LHCN-M2 (cell line): ENCODE measurements at places on chromosomes 12 and 14.
A peak's percentile ranks its signal among the peaks of the same experiment; 100 is the strongest.

DNA sequence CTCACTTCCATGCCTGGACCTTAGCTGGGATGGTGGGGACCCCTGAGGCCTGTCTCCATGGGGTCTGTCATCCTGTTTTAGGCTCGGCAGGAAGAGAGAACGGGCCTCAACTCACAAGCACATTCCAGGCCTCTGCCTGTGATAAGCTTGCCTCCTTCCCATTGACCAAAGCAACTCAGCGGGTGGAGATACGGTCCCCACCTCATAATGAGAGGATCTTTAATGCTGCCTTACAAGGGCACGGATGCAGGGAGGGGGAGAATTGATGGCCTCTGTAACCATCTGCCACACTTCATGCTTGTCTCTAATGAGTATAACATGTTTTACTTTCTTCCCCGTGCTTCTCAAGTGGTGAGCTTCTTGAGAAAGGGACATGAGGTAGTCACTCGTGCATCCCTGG is 50.0 kb downstream of the GLT1D1 start:
- DNase-seq, result no peak

GRCh38 chr14:22829661-22830442 is at the start of gene MRPL52:
Gene MRPL52 (plus strand): TSS chr14:22829887. CDS start chr14:22829913, 26 bp downstream.
- peak; percentile 82 for DNase-seq

DNA sequence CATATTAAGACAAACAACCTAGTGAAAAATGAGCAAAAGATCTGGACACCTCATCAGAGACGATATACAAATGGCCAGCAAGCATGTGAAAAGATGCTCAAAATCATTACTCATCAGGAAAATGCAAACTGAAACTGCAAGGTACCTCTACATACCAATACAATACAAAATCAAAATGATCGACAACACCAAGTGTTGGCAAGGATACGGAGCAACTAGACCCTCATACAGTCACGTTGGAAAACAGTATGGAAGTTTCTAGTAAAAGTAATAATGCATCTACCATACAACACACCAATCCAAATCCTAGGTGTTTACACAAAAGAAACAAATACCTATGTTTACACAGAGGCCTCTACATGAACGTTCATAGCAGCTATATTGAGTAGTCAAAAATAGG is 99.9 kb downstream of the IPO8 start:
- no peak for DNase-seq

DNA sequence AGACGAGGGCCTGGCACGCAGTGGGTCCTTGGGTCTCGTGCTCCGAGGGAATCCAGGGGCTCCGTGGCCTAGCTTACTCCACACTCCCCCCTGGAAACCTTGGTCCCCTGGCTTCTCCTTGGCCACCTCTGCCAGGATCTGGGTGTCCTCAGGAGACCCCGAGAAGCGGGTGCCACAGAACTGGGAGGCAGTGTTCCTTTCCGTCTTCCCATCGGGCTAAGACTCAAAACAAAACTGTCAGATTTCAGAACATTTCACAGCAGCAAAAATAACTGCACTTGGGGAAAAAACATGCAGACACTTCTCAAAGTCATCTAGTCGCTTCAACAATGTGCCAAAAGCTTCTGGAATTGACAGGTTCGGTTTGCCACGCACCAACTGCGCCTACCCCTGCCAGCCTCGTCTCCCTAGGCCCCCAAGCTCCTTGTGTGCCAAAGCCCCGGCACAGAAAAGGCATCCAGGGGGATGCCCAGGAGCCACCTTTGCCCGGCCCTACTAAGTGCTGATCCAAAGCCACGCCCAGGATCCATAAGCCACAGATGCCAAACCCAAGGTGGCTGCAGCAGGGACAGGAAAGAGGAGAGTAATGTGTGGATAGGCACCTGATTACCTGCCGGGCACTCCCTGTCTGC is 58.4 kb upstream of the DIO3 start:
- DNase-seq, result no peak

GRCh38 chr14:37591941-37592481 is 3.0 kb downstream of the FOXA1 start:
- no peak for DNase-seq

DNA sequence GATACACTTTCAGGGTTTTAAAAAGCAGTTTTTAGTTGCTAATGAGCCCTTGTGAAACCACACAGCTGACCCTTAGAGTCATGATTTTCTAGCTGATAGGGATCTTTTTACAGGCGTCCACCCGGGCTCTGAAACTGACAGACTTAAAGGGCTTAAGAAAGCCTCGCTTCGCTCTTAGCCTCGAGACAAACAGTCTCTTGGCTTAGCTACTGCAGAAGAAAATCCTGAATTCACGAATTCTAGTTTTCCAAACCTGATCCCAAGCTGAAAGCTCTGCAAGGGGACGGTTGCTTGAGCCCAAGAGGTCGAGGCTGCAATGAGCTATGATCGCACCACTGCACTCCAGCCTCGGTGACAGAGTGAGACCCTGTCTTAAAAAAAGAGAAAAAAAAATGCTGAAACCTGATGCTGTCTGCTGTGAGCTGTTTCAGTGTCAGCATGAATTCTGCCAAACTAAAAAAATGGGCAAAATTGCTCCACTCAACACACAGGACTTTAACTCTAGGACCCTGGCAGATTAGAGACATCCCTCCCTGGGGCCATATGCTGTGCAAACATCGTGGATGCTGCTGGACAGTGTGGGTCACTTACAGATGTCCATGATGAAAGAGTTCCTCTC is 3.1 kb upstream of the HPD start:
- peak; percentile 31 for DNase-seq

DNA sequence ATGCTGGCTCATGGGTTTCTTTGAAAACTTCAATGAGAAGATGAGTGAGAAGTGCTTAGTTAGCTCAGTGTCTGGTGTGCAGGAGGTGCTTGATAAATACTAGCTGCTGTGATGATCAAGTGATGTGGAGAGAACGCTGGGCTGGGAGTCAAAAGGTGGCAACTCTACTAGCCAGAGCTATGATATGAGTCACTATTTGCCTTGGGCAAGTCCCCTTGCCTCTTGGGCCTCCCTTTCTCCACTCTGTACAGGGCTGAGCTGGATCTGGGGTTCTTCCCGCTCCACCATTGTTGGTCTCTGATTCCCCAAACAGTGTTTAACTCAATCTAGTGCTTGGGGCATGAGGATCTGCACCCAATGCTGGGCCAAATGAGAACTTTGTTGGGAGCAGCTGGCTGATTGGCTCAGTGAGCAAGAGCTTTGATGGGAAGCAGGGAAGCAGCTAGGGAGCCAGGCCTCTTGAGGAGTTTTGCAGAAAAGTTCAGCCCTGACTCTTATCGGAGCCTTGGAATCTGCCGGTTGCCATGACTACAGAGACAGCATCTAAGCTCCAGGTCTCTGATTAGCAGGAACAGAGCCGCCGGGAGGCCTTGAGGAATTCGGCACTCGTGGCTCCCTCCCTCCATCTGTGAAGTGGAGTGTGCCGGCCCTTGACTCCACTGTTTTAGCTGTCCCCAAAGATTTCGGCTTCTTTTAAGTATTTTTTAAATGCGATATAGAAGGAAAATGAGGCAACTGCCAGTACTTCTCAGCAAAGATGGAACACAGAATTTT is 82.1 kb upstream of the HSPB8 start:
- no peak for DNase-seq

DNA sequence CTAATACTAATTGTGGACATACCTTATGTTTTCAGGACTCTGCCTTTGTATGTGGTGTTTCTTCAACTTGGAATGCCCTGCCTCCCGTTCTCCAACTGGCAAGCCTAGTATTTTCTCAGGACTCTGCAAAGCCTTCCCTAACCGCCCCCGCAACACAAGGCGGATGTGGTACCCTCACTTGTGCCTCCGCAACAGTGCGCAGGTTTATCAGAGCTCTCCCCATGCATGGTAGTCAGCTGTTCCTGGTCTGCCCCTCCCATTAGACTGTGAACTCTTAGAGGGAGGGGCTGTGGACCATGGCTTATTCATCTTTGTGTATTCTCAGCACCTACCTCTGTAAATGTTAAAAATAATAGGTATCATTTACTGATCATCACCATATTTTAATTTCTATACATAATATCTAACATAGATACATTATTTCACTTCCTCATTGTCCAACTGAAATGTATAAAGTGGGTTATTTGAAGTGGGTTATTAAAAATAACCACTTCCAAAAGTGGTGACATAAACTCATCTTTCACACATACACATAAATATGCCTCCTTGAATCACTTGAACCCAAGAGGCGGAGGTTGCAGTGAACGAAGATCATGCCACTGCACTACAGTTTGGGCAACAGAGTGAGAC is 9.0 kb downstream of the LPAR5 start:
- DNase-seq, result no peak

GRCh38 chr12:16603260-16603915 is 2.6 kb downstream of the LMO3 start:
- no peak for DNase-seq

DNA sequence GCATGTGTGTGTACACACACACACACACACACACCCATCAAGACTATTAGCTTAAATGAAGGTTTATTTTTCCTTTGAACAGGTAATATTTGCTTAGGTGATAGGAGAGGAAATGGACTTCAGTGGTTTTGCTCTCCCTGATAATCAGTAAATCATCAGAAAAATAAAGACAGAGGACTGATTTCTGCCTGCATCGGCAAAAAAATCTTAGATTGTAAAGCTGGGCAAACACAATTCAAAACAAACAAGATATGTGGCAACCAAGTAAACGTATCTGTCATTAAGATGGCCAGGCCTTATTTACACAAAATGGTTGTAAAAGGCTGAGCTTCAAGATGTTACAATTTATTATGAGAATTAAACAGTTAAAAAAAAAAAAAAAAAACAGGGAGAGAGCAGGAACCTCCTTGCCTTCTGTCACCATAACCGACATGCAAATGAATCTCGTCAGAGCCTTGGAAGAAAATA is 31.3 kb downstream of the PRKD1 start:
- no peak for DNase-seq

DNA sequence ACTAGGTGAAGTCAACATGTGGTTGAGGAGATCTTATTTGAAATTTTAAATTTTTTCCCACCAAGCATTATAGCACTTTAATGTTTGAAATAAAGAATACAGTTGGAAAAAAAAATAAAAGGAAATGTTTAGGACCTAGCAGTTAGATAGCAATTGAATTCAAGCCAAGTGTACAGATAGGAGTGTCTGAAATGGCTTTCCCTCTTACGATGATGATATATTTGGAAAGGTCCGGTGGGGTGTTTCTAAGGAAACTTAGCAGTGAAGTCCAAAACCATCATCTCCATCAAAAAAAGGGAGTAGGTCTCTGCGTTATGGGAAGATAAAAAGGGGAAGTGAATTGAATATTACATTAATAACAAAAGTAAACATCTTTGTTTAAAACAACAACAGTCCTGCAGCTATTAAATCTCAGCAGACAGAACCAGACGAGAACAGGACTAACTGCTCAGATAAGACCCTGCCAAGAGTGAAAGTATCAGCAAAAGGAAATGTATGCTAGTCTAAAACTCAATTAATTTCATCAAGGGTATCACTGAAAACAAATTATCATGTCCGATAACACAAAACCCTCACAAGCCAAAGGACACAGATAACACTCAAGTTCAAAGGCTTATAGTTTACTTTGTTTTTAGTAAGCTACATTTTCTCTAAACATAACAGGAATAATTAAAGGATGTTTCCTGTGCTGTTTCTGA is 242.0 kb downstream of the BMP4 start:
- no peak for DNase-seq

DNA sequence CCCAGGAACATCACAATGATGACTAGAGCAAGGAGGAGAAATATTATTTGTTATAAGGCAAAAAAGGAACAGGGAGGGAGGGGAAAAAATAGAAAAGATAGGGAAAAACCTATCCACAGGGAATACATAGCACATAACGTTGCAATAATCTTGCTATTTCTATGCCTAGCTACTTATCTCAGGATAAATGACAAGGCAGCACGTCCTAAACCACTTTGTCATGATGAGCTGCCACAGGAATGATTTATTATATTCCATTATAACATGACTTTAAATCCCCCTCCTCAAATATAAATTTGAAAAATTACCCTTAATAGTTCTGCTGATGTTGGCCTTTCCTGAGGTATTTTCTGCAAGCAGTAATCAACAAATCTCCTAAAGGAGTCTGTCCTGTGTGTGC is 76.7 kb downstream of the PEBP1 start:
- DNase-seq, result no peak

GRCh38 chr14:20460458-20461224 is 593 bp downstream of the PIP4P1 start:
- DNase-seq, result no peak

- no peak for DNase-seq
Observed at GRCh38 chr14:61659582-61659981, 35.7 kb upstream of the HIF1A start.

- no peak for DNase-seq
Observed at GRCh38 chr12:107645630-107646333, 39.8 kb upstream of the PWP1 start.

DNA sequence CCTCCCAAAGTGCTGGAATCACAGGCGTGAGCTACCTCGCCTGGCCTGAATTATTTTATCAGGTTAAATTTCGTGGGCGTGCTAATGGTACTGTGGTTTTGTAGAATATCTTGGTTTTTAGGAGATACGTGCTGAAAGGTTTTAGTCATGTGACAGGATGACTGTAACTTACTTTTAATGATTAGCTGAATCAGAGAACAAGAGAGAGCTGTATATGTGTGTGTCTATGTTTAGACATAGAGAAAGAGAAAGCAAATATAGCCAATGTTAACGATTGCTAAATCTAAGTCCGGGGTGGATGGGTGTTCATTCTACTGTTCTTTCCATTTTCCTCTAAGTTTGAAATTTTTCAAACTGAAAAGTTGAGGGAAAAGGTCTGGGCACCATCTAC is 9.2 kb upstream of the PNMA1 start:
- peak; percentile 43 for DNase-seq

GRCh38 chr14:37116933-37117849 is 55.2 kb downstream of the SLC25A21 start:
- peak; percentile 91 for DNase-seq

GRCh38 chr12:82473111-82473754 is 114.9 kb downstream of the METTL25 start:
- no peak for DNase-seq

- no peak for DNase-seq
Observed at GRCh38 chr14:58772116-58772515, 134.4 kb downstream of the DACT1 start.

DNA sequence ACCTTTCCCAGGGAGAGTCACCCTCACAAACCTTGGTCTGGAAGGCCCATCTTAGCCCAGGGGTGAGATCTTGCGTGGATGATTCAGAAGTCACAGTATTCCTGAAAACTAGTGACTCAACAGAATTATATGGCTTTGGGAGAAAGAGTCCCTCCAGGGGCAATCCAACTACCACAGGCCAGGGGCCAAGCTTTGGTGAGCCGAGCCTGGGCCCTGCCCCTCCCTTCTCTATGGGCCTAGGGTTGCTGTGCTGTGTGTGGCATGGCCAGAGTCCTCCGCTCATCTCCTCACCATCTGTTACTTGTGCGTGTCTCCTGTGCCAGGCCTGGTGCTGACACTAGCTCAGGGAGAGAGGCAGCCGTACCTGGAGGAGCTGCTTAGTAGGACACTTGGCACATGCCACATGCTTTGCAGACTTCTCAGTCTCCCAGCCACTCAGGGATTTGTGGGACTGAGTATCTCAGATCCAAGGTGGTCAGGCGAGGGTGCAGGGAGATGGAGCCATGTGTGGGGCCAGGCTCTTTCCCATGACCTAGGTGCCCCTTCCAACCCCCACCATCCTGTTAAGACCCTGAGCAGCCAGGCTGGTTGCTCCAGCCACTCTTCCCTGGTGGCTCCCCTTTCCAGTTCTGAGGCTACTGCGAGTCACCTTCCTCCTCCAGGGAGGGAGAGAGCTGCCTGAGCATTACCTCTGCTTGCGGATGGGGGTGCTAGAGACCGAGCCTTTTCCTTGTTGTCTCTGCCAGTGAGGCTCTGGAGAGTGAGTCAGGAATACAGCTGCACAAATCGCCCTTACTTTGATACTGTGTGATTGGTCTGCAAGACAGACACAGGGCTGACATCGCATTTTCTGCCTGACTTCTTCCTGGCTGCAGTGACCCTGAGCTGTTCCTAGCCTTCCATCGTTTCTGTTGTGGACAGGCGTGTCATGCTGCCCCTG is 94.1 kb downstream of the SLC25A47 start:
- DNase-seq, result peak; percentile 92
